ENCODE measurements at places on chromosomes 13 and 19. TPM values are rescaled to one million over a fixed set of nuclear protein-coding genes. Genes with fewer than 3 reads are reported as not detected.

DNA sequence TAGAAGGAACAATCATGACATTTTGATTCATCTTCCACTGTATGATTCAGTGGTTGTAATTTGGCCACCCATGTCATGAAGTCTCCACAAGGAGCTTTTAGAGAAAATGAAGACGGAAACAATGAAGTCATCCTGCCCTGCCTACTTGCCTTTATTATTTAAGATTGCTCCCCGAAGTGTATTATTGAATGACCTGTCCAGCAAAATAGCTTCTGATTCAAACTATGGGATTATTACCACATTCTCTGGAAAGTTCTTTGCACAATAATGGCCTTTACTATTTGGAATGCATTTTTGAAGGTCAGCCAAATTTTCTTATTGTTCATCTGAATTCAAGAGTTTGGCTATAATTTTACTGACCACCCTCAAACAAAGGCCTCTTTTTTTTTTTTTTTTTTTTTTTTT, 77.8 kb upstream of the RFC3 start:
- DNase-seq, result no peak

GRCh38 chr13:49424011-49424560, 19.8 kb downstream of the CAB39L start:
- no peak for DNase-seq

DNA sequence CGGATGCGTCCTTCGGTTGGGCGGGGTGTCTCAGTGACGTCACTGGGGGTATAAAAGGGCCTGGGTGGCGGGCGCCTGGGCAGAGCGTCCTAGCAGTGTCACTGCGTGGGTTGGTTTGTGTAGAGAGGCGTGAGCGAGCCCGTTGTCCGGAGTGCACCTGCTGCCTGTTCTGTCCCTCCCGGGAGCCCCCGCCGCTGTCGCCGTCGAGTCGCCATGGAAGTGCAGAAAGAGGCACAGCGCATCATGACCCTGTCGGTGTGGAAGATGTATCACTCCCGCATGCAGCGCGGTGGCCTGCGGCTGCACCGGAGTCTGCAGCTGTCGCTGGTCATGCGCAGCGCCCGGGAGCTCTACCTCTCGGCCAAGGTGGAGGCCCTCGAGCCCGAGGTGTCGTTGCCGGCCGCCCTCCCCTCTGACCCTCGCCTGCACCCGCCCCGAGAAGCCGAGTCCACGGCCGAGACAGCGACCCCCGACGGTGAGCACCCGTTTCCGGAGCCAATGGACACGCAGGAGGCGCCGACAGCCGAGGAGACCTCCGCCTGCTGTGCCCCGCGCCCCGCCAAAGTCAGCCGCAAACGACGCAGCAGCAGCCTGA, 2.9 kb downstream of the IER2 start:
- DNase-seq, result peak; percentile 80

DNA sequence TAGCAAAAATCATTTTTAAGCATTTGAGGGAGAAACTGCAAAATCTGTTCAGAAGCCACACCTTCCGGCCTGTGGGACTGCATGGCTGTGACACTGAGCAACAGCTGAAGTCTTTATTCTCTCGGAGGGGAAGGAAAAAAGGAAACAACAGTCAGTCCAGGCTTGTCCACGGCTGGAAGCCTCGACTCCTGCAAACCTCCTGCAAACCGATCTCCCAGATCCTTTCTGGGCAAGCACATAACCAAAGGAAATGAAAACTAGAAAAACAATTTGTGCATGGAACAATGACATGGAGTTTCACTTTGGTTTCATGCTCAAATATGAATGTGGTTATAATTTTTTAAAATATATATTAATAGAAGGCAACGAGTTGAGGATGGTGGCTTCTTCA, 1.0 kb downstream of the COL4A1 start:
- no peak for DNase-seq

The DHDH gene
- total RNA-seq, result 1.7 TPM

The SPRED3 gene
- total RNA-seq, result 1.4 TPM
